ENCODE measurements at places on chromosomes 5 and 9.

GRCh38 chr9:91978740-91979414 lies 28.8 kb upstream of the ROR2 start:
- peak; percentile 60 for DNase-seq

- DNase-seq = no peak
These were observed 26.1 kb upstream of the AKNA start for GRCh38 chr9:114413861-114414301.

DNA sequence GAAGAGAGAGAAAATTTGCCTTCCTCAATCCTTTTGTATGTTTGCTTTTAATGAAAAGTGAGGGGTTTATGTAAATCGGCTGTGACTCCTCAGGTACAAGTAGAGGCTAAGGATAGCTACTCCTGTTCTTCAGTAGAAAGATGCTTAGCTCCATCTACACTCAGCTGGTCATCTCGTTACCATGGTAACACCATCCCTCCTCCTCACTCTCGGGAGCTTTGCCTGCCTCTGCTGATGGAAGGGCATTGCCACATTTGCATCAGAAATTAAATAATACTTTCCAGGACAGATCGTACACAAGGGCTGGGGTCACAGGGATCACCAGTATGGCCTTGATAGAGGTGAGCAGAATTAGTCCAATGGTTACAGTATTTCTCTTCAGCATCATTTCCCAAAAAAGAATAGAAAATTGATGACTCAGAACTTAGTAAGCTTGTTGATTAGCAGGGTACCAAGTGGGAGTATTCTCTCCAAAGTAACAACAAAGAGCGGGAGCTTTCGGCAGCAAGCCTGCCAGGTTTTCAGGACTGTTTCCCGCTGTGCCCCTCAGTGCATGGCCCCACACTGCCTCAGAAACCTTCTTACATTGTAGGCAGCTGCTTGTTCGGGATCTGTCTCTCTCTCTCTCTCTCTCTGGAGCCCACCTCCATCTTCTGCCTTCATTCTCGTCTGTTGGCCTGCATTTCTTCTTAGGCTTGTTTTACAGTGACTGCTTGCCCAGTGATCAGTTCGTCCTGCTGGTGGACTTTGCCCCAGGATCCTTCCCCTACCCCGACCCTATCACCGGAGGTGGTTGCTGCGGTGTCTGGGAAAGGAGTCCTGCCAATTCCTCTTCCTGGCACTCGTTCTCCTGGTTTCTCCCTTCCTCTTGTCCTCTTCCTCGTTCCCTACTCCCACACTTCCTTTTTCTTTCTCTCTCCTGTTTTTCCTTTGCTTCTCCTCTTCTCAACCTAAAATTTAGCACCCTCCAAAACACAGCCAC lies 51.9 kb upstream of the SNAPC3 start:
- DNase-seq = no peak

- DNase-seq = peak; percentile 90
These were observed 31.4 kb upstream of the EGFL7 start for GRCh38 chr9:136631038-136632000.

Measured in hematopoietic multipotent progenitor cell treated with erythropoietin and hydrocortisone succinate and interleukin-3 and kit ligand, for 6 days (in vitro differentiated cells).